ENCODE measurements at places on chromosomes 3 and 15. TPM values are rescaled to one million over a fixed set of nuclear protein-coding genes. Genes with fewer than 3 reads are reported as not detected.

CCR3 gene
- total RNA-seq: 0.20 TPM

ADIPOQ gene
- total RNA-seq: not detected

MESP2 gene
- 0.62 TPM for total RNA-seq

GPR176 gene
- 75.9 TPM for total RNA-seq
